ENCODE measurements at places on chromosomes 6 and 20.

DNA sequence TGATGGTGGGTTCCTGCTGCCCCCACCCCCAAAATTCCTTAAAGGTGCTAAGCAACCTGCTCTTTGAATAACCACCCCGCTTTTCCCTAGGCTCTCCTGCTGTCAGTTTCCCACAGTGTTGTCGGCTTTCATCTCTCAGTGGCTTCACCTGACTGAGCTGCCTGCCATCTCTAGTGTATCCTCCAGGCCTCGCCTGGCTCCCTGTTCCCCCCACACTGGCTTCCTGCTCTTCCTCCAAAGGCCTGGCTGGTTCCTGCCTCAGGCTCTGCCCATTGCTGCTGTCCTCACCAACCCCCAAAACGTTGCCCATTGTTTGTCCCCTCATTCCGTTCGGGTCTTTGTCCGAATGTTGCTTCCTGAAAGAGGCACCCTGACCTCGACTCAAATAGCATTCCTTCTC, 93.8 kb upstream of the POPDC3 start:
- no peak for DNase-seq

- DNase-seq = no peak
These were observed 9.0 kb downstream of the GNAS-AS1 start for GRCh38 chr20:58841539-58842264.

- DNase-seq = no peak
These were observed 202.4 kb downstream of the PRKN start for GRCh38 chr6:162525181-162525580.

DNA sequence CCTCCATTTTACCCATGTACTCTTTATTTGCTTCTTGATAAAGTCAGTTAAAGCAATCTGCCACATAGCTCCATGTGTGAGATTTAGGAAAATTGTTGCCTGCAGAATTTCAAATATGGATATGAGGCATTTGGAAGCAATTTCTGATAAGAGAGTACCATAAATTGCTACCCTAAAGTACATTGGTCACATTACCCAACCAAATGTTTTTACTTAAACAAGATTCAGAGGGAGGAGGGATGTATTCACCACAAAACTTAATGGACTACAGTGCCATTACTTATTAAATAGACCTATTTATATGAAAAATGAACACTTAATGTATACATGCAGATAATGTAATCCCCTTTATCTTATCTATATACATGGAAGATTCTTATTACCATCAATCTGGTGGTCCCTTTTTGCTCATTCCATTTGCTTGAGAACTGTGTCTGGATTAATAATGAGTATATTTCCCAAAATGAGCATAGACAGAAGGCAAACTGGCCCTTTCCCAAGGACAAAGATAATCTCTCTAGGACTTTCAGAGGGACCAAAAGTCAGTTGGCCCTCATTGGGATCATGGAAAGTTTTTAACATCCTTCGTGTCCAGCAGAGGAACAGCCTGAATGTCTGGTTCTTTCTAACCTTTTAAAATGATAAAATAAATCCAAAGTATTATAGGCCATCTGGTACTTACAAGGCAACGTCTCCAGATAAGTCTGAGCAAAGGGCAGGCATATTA, 526.4 kb downstream of the CBLN4 start:
- no peak for DNase-seq

DNA sequence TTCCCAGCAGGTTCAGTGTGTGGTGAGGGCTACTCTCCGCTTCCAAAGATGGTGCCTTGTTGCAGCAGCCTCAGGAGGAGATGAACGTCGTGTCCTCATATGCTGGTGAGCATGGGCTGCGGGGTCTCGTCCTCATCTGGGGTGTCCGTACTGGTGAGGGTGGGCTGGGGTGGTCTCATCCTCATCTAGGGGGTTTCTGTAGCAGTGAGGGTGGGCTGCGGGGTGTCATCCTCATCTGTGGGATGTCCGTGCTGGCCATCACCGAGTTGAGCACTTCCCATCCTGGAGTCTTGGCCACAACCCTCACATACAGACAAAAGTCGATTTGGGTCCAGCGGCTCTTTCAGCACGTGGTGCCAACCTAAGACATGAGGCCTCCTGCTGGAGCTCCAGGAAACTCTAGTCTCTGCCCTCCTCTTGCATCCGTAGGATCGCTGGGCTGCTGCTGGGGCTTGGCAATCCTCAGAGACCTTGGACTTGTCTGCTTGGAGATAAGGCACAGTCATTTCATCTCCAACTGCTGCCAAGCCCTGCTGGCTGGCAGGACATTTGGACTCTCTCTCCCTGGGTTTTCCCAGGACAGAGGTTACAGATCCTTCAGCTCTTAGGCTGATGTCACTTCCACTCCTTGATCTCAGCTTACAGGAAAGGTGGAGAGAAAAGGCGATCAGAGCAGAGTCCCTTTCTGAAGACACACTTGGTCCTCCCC, 160.4 kb downstream of the PACRG start:
- no peak for DNase-seq

GRCh38 chr6:19722999-19723398, 114.2 kb upstream of the ID4 start:
- no peak for DNase-seq

Measured in activated CD8-positive, alpha-beta T cell treated with anti-CD3 and anti-CD28 coated beads for 36 hours (primary cell).